ENCODE measurements at places on chromosomes 1 and 21.

DNA sequence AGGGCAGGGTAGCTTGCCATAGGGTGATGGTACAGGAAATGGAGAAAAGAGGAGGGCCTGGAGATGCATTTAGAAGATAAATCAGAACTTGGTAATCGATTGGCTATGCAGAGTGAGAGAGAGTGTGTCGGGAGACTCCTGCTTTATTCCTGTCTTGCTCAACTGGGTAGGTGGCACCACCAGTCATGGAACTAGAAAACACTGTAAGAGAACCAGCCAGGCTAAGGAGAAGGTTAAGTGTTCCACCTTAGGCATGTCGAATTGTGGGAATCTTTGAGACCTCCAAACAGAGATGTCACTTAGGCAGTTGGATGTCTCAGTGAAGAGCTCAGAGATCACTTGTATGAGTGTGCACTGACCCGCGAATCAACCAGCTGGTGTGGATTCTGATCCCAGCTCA is 28.7 kb upstream of the RD3 start:
- no peak for DNase-seq

GRCh38 chr1:2097386-2098300 is 47.4 kb downstream of the PRKCZ start:
- no peak for DNase-seq

DNA sequence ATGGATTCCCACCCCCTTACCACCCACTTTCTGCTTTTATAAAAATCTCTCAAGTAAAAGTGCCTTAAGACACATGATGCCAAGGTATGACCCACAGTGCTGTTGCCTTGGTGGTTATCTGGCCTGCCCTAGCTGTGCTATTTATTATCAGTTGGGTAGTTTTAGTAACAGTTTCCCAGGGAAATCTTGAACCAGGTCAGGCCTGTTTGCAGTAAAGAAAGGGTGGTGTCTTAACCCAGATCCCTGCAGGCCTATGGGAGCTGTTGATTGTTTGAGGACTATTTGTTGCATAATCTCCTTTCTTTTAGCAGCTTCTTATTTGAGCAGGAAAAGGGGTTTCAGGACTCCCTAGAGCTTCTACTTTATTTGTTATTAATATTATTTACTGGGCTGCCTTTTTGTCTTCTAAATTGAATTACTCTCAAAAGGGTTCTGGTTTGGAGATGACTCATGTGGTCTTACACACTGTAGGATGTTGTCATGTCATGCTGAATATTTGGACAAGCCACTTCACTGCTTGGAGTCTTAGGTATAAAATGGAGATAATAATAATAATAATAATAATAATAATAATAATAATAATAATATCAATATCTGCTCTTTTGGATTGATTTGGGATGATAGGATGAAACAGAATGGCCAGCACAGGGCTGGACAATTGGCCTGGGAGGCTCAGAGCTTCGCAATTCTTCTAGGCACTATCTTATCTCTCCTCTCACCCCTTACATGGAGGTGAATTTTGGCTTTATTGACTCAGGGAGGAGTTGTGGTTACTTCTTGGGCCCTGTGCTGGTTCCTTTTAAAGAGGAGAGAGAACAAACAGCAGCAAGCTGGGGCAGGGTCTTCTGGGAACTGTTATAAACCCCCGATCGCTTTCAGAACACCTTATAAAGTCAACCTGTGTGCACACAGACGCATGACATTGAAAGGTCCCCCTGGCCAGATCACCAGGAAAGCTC is 252.1 kb downstream of the PRDM2 start:
- no peak for DNase-seq

GRCh38 chr21:37074197-37074510 is 1.1 kb downstream of the TTC3 start:
- no peak for DNase-seq

- DNase-seq: no peak
Measured at GRCh38 chr1:209057083-209057482, 526.4 kb upstream of the CAMK1G start.

DNA sequence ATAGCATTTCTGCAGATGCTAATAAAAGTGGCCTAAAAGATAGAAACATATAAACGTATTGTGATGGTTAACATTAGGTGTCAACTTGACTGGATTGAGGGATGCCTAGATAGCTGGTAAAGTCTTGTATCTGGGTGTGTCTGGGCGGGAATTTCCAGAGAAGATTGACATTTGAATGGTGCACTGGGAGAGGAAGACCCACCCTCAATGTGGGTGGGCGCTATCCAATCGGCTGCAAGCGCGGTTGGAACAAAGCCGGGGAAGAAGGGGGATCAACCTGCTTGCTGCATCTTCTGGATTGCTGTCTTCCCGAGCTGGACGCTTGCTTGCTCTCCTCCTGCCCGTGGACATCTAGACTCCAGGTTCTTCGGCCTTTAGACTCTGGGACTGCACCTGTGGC is 114.0 kb upstream of the ZNF644 start:
- no peak for DNase-seq

GRCh38 chr1:81550753-81551152 is 250.0 kb upstream of the ADGRL2 start:
- DNase-seq: no peak

DNA sequence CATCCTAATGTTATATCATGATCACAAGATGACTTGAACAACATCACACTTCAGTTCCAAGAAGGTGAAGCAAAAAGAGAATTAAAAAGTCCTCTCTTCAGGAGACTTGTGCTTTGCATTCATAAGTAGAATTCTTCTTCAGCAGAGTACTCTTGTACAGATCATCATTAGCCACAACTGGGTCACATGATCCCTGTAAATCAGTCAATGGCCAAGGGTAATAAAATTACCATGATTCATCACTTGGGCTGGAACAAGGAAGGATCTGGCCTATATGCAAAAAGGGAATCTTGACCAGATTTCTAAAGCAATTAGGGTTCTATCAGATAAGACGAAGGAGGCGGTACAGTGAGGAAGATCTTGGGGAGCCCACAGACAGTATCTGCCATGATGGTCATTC is 458.0 kb upstream of the DEPDC1 start:
- no peak for DNase-seq

DNA sequence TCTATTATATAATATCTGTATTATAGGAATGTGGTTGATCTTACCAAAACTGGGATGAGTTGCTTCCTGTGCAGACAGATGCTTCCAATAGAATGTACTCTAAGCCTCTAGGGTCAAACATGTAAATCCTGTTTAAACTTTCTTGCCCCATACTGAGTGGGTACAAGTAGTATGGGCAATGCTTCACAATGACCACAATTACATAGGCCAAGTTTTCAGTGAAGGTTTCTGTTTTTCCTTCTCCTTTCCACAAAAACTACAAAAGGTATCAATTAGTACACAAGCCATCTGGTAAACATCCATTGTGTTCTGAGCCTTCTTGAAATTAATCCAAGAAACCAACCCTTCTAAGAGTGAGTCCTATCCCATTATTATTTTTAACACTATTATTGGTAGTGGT is 16.8 kb downstream of the OTUD7B start:
- no peak for DNase-seq

- no peak for DNase-seq
Measured at GRCh38 chr1:74162333-74162732, 35.6 kb downstream of the LRRIQ3 start.

- no peak for DNase-seq
Measured at GRCh38 chr1:7403265-7404045, 367.6 kb upstream of the VAMP3 start.

- no peak for DNase-seq
Measured at GRCh38 chr1:30377230-30378002, 346.0 kb downstream of the MATN1 start.

DNA sequence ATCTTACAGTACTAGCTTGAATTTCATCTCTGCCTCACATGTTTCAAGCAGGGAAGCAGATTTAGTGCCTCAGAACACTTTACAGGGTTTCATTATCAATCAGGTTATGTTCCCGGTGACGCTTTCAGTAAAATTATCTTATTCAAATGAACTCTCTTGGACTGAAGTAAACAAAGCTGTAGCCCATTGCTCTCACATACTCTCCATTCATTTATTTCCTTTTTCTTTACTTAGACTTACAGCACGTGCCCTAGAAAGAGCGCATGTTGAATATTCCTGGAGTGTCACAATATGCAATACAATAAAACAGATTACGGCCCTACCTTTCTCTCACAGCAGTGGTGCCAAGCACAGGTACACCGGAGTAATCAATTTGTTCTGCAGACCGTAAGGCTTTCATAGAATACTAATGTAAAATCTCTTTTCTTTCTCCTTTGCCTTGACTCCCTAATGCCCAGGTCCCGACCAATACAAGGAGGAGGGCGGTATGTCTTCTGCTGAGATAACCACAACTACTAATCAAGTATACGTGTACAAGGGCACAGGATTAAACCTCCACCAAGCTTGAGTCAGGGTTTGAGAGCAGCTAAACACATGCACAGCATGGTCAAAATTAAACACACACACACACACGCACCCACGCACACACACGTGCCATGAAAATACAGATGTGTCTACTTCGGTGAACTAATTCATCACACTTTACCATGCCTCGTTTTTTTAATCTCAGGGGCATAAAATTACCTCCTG is 62.8 kb downstream of the NRIP1 start:
- DNase-seq: no peak

DNA sequence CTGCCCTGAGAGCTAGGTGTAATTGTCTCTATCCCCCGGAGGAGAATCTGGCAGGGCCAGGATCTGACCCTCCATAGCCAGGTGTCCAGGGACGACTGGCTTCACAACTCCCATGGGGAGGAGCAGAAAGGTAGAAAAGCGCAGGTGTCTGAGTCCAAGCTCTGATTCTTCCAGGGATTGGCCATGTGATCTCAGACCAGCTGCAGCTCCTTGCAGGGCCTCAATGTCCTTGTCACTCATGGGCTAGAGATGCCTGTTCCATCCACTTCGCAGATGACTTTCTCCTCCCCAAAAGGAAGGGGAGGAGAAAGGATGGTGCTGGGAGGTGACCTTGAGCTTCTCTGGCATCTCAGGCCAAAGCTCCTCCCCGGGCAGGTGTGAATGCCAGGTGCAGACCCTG is 22.7 kb downstream of the HSPG2 start:
- DNase-seq: no peak

DNA sequence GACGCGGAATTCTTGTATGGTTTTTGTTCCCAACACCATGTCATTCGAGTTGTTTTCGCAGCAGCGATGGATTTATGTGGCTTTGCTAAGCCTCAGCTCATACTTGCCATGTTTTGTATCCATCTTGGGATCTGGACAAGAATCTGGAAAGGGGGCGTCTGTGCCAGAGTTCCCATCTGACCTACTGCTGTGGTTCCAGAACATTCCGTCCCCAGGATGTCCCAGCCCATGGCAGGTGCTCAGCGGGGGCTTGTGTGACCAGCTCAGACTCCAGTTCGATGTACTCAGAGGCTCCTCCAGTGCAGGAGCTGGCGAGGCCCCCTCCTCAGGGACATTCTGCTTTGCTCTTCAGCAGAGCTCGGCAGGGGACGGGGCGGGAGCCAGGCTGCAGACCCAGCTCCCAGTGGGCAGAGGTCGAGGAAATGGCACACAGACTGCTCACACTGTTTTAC is 24.0 kb upstream of the ADARB1 start:
- no peak for DNase-seq

DNA sequence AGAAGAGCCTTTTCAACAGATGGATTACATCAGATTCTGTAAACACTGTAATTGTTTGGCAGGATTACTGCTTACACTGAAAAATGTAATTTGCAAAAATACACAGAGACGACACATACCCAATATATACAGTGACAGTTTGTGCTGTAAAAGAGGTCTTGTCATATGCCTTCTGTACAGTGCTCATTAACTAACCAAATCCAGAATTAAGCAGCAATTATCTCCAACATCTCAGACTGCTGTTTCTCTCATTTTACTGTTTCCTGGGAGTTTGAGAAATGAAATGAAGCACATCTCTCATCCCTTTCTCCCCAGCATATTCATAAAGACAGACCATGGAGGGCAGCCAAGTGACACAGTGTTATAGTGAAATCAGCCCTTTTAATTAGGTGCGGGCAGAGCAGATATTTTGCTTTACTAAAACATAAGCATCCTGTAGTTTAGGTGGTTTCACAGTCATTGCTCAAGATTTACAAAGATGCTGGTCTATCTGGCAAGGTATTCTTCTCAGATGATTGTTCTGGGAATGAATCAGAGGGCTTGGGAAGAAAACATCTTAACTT is 618.4 kb upstream of the USP24 start:
- no peak for DNase-seq

DNA sequence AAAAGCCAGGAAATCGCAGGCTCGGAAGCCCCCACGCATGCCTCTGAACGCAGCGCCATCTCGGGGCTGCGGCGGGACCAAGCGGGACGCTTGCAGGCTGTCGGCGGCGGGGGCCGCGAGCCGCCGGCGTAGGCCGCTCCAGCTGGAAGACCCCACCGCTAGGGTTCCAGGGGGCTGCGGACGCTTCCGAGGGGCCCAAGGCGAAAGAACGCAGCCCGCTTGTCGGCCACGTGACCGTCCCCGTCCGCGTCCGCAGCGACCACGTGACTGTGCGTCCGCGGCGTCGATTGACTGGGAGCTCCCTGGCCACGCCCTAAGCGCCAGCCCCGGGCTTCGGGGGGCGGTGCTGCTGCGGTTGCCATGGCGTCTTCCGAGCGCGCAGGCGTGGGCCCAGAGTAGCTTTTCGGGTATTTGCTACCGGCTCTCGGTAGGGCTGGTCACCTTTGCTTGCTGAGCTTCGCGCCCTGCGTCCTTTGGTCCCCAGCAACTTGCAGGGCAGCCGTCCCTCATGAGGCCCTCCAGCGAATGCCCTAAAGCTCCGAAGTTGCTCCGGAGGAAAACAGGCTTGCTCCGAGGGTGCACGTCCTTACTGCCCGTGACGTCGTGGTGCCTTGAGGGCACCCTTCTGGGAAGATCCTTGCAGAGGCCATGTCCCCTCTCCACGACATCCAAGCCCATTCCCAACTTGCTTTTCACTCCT is 197.2 kb downstream of the DYRK1A start:
- peak; percentile 89 for DNase-seq

- no peak for DNase-seq
Measured at GRCh38 chr1:235056937-235057336, 71.7 kb downstream of the TOMM20 start.

DNA sequence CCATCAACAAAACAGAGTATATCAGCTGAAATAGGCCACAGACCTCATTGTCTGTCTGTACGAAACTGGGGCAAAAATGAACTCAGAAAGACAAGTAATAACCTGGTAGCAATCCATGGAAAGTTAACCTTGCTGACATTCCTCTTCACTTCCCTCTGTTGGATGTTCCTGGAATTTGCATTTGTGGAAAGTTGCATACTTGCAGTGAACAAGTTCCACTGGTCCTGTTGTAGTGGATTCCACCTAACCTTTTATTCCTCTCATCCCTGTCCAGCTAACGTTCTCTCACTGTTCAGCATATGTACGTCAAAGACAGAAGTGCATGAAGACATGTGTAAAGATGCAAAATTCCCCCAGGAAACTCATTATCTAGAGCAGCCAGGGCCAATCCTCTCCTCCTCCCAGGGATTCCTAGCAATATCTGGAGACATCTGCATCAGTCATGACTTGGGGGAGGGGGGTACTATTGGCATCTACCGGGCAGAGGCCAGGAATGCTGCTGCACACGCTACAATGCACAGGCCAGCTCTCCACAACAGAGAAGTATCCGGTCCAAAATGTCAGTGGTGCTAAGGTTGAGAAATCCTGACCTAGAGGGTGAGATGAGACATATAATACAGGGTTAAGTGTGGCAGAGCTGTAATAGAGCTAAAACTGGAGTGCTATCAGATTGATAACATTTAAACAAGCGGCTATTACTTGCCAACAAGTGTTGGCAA is 8.2 kb downstream of the LPAR3 start:
- DNase-seq: no peak

Data from stimulated activated naive B cell treated with anti-CD40 and anti-IgM and Interleukin-4, amounts not matched to agents 10 μg/mL and 1 μg/mL and 100 μg/mL, for 72 hours (primary cell).